ENCODE measurements at places on chromosomes 2 and 18. TPM values are rescaled to one million over a fixed set of nuclear protein-coding genes. Genes with fewer than 3 reads are reported as not detected.

NGEF gene
- not detected for total RNA-seq

CETN1 gene
- not detected for total RNA-seq

CHRNG gene
- not detected for total RNA-seq

CPLX4 gene
- total RNA-seq: not detected

FEV gene
- total RNA-seq: not detected

ADGRF3 gene
- total RNA-seq: 1.2 TPM

MC5R gene
- total RNA-seq: not detected

SLC38A11 gene
- total RNA-seq: not detected

GPR39 gene
- total RNA-seq: not detected

ST6GAL2 gene
- total RNA-seq: not detected

SKOR2 gene
- not detected for total RNA-seq

CNOT9 gene
- total RNA-seq: 57.6 TPM

PDCD1 gene
- total RNA-seq: 0.56 TPM

PROKR1 gene
- total RNA-seq: not detected

CNDP1 gene
- not detected for total RNA-seq

UGT1A1 gene
- not detected for total RNA-seq

ING5 gene
- 65.4 TPM for total RNA-seq

SERPINB7 gene
- not detected for total RNA-seq

COL3A1 gene
- total RNA-seq: not detected
